MCF 10A (cell line): ENCODE measurements at places on chromosomes 2 and 18. TPM values are rescaled to one million over a fixed set of nuclear protein-coding genes. Genes with fewer than 3 reads are reported as not detected.

- no peak for DNase-seq
Measured at GRCh38 chr18:41042866-41043265, 912.2 kb upstream of the PIK3C3 start.

Gene LIMS3
- 1.5 TPM in 2 replicates for total RNA-seq

Gene REG3A
- not detected in 2 replicates for total RNA-seq

- no peak for DNase-seq
Measured at GRCh38 chr18:13390711-13391110, 172.2 kb downstream of the LDLRAD4 start.

Gene ANKRD30B
- total RNA-seq: not detected in 2 replicates

GRCh38 chr18:61096226-61096625, 237.0 kb upstream of the CDH20 start:
- DNase-seq: no peak

GRCh38 chr2:134104754-134105153, 149.1 kb upstream of the MGAT5 start:
- DNase-seq: no peak

- DNase-seq: no peak
Measured at GRCh38 chr18:72674710-72675109, 130.6 kb upstream of the CBLN2 start.

DNA sequence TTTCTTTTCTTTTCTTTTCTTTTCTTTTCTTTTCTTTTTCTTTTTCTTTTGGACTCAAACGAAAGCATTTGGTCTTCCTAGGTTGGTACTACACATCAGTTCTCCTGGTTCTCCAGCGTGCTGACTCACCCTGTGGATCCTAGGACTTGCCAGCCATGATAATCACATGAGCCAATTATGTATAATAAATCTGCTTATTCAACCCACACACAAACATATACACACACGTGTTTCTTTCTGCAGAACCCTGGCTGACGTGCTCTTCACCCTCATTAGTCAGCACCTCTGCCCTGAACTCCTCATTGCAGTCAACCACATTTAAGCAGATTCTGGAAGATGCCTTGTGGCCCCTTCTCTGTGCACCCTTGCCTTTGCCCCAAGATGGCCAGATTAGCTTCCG, 162.4 kb upstream of the MYT1L start:
- DNase-seq: no peak

- DNase-seq: no peak
Measured at GRCh38 chr2:46559261-46559660, 79.9 kb downstream of the TMEM247 start.

DNA sequence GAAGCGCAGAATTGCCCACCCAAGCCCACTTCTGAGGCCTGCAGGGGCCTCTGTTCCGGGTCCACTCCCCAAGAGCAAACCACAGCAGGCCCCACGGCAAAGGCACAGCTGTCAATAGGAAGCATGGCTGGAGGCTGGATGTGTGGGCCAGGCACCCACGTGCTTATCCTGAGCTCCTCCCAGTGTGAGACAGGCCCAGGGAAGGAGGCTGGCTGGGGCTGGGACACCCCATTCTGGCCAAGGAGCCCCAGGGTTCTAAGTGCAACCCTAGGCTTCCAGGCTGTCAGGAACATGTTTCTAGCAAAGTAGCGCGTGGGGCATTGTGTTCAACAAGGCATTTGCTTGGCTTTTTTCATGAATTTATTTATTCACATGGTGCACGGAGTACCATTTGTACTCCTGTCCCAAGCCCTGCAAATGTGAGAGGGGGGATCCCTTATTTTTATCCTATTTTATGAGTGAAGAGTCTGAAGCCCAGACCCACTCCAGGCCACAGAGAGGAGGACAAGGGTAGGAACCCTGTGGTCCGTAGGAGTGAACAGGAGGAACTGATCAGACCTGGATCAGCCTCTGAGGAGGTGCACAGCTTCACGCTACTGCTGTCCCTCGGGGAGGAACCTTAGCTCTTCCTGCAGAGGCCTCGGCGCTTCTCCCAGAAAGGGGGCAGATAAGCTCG, 6.1 kb upstream of the RAB17 start:
- DNase-seq: no peak

- no peak for DNase-seq
Measured at GRCh38 chr2:239298116-239298804, 102.6 kb downstream of the HDAC4 start.

DNA sequence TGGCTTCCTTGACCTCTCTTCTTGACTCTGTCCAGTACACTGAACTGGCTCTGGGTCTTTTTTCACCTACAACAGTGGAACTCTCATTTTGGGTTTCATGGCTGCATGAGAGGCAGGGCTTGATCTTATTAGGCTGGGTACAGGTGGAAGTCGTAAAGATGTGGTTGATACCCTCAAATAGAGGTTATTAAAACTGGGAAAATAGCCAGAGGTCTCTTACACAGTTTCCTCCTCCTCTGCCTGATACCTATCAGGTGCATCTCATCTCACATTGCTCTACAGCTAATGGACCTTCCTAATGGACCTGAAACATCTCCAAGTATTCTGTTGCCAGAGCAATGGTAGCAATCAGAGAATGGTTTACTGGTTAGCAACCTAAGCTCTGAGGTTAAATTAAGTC, 231.8 kb downstream of the ETAA1 start:
- DNase-seq: no peak

GRCh38 chr2:86011449-86011941, 94.2 kb downstream of the POLR1A start:
- peak; percentile 25 for DNase-seq

DNA sequence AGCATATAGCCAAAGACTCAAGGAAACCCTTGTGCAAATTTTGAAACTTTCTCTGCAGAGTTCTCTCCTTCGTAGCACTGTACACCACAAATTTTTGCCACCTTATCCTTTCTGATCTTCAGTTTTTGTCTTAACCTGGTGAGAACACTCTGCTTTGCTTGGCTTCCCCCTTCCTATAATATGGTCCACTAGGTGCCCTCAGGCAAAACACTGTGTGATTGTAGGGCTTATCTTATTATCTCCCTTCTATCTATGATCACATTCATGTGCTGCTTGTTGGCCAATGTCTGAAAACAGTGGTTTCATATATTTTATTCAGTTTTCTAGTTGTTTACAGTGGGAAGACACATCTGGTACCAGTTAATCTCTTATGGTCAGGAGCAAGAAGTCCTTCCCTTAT, 111.1 kb downstream of the MTX2 start:
- no peak for DNase-seq

Gene APOB
- 0.05 TPM in 1 of 2 replicates, not detected in the other for total RNA-seq

GRCh38 chr2:28394331-28394877, 1.7 kb downstream of the FOSL2 start:
- no peak for DNase-seq

Gene SNORC
- total RNA-seq: 7.8 and 8.2 TPM in 2 replicates

Gene G6PC2
- total RNA-seq: not detected in 2 replicates

GRCh38 chr2:46332686-46333281, 35.6 kb downstream of the EPAS1 start:
- DNase-seq: peak; percentile 96
